ENCODE measurements at places on chromosomes 7 and 10.

DNA sequence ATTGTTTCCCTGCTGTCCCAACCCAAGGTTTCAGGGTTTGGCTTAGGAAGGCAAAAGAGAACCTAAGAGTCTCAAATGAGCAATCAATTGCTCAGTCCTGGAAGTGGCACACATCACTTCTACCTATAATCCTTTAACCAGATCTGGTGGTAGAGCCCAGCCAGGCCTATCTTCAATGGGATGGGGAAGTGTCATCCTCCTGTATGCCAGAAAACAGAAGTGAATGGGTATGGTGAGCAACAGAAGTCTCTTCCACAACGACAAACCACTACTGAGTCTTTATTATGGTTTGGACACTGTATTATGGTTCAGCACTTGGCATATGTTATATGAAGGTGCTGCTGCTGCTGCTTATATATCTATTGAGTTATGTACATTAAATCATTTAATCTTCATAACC is 3.0 kb upstream of the AKR1B1 start:
- DNase-seq = no peak

DNA sequence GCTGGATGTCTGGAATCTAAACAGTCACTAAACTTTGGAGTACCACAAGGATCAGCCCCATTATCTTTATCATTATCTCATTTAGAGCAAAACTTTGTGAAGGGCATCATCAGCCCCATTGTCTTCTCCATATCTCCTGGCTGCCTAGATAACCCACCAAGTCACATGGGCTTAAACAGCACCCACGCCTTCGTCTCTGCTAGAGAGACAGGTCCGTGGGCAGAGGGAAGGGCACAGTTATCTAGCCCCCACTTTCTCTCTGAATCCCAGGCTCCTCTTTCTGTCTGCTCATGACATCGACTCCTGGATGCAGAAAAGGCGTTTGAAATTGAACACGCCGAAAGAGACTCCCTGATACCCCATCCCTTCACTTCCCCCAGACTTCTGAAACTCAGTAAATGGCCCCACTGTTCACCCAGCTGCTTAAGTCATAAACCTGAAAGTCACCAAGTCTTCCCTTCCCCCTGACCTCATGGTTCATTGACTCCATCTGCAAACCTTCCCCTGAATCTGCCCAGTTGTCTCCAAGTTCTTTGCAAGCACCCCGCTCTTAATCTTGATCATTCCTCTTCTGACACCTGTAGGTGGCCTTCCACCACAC is 20.9 kb upstream of the PARD3 start:
- DNase-seq = no peak

DNA sequence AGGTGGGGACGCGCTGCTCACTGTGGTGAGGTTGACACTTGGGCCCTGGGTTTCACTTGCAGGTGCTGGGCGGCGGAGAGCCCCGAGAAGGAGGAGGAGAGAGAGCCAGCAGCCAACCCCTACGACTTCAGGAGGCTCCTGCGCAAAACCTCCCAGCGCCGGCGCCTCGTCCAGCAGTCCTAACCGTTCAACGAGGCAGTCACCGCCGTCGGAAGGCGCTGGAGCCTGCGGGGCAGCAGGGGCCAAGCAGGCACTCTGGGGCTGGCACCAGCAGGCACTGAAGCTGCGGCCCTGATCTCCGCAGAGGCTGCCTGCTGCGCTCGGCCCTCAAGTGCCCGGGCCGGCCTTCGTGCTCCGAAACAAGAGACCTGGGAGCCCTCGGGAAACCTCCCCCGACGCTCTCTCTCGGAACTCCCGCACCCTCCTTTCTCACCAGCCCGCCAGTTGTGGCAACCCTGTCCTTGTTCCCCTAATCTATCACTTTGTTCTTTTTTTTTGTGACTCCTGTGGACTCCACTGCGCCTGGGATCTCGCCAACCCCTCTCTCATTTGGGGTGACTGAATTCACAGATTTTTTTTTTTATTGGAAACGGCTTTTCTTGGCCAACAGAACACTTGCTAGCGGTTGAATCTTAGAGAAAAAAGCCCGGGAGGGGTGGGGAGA is 4.7 kb upstream of the GAD2 start:
- no peak for DNase-seq

GRCh38 chr7:117771756-117772155 is 101.5 kb downstream of the CTTNBP2 start:
- DNase-seq = no peak

GRCh38 chr10:96133135-96133534 is 3.0 kb downstream of the ZNF518A start:
- DNase-seq = peak; percentile 2

- DNase-seq = no peak
These were observed 99.7 kb upstream of the DDC start for GRCh38 chr7:50664937-50665336.

GRCh38 chr10:72740528-72740927 is 48.6 kb downstream of the MCU start:
- DNase-seq = peak; percentile 88

DNA sequence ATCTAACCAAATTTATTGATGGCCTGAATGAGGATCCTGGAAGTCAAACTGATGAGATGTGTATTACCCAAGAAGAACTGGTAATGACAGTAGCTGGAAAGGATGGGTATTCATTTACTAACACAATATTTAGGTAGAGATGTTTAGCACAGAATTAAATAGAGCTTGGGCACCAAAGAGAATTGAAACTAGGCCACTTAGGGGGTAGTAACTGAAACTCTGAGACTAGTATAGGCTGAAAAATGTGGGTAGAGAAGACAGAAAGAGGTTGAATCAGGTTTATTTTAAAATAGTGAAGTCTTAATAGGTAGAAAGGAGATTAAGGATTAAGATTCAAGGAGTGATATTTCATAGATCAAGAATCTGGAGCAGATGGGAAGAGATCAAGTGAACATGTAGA is 155.8 kb downstream of the MLLT10 start:
- no peak for DNase-seq

DNA sequence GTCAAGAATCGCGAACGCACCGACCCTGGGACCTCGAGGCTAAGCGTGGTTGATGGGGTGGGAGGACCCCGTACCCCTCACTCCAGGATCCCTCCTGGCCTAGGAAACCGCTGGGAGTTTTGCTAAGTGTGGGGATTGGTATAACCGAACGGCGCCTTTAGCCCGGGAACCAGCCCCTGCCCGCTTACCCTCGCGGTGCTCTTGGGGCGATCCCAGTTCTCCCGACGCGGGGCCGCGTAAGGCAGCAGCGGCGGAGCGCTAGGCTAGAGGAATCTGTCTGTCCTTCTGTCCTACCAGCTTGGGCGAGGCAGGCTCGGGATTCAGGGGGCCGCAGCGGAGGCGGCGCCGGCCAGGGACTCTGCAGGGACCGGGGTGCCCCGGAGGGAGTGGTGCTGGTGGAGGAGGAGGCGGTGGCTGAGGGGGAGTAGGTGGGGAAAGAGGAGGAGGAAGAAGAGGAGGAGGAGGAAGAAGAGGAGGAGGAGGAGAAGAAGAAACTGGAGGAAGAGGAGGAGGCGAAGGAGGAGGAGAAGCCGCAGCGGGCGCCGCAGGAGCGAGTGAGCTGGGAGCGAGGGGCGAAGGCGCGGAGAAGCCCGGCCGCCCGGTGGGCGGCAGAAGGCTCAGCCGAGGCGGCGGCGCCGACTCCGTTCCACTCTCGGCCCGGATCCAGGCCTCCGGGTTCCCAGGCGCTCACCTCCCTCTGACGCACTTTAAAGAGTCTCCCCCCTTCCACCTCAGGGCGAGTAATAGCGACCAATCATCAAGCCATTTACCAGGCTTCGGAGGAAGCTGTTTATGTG is 439 bp upstream of the EMX2 start:
- DNase-seq = no peak

GRCh38 chr10:96431211-96431970 is 72.6 kb upstream of the OPALIN start:
- no peak for DNase-seq
